ENCODE measurements at places on chromosomes 1 and 21. TPM values are rescaled to one million over a fixed set of nuclear protein-coding genes. Genes with fewer than 3 reads are reported as not detected.

The MYOG gene
- total RNA-seq: not detected

The GPR37L1 gene
- under 0.01 TPM for total RNA-seq

The ZFP69 gene
- total RNA-seq: 2.1 TPM

The HEYL gene
- total RNA-seq: 0.14 TPM

The HRNR gene
- not detected for total RNA-seq

The OR2G6 gene
- total RNA-seq: not detected

The CTSE gene
- total RNA-seq: not detected

The INKA2 gene
- total RNA-seq: 9.7 TPM

The CCDC27 gene
- total RNA-seq: not detected

The ERVH48-1 gene
- 0.05 TPM for total RNA-seq

Data from dermis blood vessel endothelial cell (primary cell).